ENCODE measurements at places on chromosomes 7 and 10.

- no peak for DNase-seq
These were observed 497.2 kb downstream of the PLXNA4 start for GRCh38 chr7:132078891-132079735.

DNA sequence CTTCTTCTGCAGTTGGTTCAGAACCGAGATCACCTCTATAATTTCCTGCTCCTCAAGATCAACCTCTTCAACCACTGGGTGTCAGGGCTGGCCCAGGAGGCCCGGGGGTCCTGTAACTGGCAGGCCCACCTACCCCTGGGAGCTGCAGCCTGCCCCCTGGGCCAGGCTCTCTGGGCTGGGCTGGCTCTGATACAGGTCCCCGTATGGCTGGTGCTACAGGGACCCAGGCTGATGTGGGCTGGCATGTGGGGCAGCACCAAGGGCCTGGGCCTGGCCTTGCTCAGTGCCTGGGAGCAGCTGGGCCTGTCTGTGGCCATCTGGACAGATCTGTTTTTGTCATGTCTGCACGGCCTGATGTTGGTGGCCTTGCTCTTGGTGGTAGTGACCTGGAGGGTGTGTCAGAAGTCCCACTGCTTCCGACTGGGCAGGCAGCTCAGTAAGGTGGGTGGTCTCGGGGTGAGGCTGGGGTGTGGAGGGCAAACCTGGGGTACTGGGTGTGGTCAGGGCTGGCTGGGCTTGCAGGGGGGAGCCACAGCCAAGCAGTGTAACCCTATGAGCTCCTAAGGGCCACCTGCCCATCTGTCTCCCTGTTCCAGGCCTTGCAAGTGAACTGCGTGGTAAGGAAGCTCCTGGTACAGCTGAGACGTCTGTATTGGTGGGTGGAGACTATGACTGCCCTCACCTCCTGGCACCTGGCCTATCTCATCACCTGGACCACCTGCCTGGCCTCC is 4.2 kb downstream of the TMEM270 start:
- no peak for DNase-seq

DNA sequence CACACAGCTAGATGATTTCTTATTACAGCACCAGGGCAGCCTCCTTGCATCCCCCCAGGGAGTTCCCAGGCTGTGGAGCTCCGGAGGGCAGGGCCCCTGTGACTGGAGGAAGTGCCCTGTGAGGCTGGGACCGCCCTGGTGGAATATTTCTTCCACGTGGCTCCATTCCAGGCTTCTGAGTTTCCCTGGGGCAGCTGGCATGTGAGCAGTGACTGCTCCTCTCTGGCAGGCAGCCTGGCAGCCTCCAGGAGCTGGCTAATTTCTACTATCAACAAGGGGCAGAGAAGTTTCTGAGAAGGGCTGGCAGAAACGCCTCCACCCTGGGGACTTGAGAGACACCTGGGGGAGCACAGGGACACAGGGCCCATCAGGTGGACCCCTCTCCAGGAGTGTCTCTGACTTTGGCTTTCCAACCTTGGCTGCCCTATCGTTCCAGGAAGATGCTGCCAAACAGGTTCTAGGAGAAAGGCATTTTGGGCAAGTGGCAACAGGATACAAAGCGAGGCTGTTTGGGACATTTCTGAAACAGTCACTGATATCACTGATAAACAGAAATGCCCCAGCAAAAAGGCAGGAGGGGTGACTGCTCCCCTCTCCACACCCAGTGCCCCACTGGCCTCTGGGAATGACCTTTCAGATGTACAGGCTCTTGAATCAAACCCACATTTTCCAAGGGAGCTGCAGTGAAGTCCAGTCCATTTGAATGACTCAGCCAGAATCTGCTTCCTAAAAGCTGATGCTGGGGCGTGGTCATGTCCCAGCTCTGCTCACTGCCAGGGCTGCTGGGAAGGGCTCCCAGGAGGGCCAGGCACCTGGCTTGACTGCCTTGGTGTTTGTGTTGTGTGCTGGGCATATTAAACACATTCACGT is 16.1 kb downstream of the MYOF start:
- no peak for DNase-seq

DNA sequence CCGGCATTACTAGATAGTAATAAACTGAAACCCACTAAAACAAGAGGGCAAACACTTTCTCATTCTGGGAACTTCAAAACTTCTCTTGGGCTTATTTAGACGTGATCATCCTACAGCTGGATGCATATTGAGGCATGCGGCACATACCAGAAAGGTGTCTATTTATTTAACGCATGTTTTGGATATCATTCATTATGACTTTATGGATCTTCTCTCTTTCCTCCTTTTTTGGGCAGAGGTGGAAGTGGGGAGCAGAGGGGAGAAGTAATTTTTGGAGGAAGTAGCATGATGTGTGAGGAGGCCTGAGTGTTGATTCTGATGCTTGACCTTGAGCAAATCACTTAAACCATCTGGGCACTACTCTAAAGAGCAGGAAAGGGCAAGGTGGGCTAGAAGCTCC is 270.6 kb downstream of the TRIL start:
- no peak for DNase-seq

DNA sequence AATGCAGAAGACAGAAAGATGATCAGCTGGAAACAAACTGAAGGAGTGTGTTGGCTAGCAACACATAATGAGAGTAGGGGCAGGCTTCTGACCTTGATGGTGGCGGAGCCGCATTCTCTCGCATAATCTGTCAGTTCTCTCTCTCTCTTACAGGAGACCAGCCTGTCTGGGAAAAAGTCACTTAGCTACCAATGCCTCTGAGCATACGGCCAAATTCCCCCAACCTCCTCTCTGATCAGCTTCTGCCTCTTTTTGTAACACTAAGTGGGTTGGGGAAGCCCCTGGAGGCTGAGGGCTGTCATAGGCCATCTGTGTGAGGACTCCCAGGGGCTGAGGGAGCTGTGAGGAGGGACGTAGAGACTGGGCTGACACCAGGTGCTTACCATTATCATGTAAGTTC is 104.6 kb downstream of the HIPK2 start:
- no peak for DNase-seq

GRCh38 chr7:43749383-43749940 is 9.0 kb upstream of the BLVRA start:
- DNase-seq, result no peak

- no peak for DNase-seq
These were observed 111.5 kb downstream of the LRMDA start for GRCh38 chr10:75542906-75543305.

GRCh38 chr7:99267481-99267840 is 5.2 kb upstream of the MYH16 start:
- DNase-seq, result no peak

- DNase-seq, result peak; percentile 11
These were observed 40.4 kb upstream of the BPGM start for GRCh38 chr7:134605978-134606923.
